Caki2 (cell line): ENCODE measurements at places on chromosomes 6 and 20.

DNA sequence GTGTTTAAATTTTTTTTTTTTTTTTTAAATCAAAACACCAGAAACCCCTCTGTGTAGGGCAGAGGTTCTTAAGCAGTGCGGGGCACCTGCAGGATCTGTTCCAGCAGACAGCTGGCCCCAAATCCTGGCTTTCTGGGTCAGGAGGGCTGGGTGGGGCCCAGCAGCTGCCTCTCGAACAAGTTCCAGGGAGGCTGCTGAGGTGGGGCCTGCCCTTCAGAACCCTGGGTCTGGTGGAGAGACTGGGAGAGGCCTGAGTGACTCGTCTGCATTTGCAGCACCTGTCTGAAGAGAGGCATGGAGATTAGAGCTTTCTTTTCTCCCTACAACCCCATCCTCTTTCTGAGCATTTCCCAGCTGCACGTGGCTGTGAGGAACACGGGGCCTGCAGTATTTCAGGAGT lies 8.4 kb downstream of the PSMG4 start:
- no peak for DNase-seq

- DNase-seq, result no peak
These were observed 4.2 kb downstream of the GMEB2 start for GRCh38 chr20:63622732-63623131.

- DNase-seq, result no peak
These were observed 61.8 kb downstream of the GCNT2 start for GRCh38 chr6:10582774-10583508.

DNA sequence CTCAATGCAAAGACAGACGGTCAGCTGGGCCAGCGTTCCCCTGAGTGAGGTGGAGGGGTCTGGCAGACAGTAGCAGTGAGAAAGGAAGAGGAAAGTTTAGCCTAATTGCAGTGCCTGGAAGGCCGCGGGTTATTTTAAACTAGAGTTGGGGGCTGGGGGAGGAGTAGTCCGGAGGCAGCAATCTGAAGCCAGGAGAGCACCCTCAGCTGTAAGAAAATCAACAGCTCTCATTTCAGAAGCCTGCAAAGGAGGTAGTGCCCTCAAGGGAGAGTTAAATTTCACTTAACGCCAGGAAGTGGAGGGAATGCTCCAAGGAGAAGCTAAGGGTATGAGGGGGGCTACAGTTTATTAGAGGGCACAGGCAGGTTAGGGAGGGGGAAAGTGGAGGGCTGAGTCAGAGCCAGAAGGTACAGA lies 26.9 kb downstream of the RING1 start:
- no peak for DNase-seq

DNA sequence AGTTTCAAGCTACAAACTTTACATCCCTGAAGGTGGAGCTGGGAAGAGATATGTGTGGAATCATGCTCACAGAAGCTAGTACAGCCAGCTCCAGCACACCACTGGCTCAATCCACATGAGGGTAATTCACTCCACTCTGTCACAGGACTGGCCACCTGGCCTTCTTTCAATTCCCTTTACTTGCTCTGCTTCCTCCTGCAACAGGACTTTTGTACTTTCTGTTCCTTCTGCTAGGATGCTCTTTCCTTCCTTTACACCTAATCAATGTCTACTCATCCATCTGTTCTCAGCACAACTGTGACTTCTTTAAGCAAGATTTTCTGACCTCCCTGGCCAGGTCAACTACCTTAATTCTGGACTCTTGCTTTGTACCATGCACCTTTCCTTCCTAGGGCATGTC lies 39.4 kb upstream of the MYB start:
- DNase-seq, result no peak

GRCh38 chr6:75748003-75748742 lies 866 bp upstream of the MYO6 start:
- DNase-seq, result no peak

- DNase-seq, result no peak
These were observed 28.1 kb downstream of the ALDH8A1 start for GRCh38 chr6:134921721-134922261.

DNA sequence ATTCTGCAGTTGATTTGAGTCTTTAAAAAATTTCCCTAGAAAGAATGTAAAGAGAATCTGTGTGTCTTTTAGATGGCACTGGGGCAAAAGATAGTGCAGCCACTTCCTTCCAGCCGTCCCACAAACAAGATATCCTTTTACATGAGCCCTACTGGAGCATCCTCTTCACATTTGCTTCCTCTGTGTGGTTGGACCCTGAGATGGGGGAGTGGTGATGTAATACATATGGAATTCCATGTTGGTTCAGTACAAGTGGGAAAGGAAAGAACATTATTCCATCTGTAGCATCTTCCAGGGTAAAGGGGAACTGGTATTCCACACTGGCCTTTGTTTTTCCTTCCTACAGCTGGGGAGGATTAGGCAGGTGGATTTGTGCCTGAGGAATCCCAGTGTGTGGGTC lies 78.9 kb upstream of the ISM1 start:
- no peak for DNase-seq

GRCh38 chr6:53794137-53794719 lies 577 bp upstream of the LRRC1 start:
- peak; percentile 78 for DNase-seq

- no peak for DNase-seq
These were observed 320.7 kb upstream of the JARID2 start for GRCh38 chr6:14925025-14925698.

DNA sequence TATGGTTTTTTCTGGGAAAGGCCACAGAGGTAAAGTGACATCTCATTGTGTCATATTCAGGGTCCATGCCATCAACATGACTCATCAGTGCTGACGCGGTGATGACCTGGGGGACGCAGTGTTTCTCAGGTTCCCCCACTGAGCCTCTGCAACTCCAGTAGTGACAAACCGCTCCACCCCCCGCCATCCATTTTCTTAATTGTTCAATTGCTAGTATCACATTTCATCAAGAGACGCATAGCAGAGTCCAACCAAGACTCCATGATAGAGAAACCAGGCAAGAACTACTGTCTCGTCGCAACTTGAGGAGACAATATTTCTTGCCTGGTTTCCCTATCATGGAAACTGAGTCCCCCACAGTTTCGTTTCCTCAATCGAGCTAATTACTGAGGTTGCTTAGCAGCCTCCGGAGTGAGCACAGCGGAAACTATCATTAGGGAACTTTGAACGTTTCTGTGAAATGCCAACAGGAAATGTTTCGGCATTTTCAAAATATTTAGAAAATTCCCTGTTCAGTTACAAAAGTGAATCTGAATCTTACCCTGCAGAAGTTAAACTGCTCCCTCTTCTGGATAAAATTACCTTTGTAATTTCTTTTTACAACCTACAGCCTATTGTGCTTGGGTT lies 12.2 kb upstream of the SERPINB1 start:
- peak; percentile 87 for DNase-seq

GRCh38 chr20:19944772-19945459 lies 72.2 kb upstream of the NAA20 start:
- peak; percentile 51 for DNase-seq

GRCh38 chr6:79928478-79928998 lies 18.8 kb downstream of the ELOVL4 start:
- peak; percentile 4 for DNase-seq

GRCh38 chr20:6495907-6496306 lies 271.6 kb upstream of the BMP2 start:
- DNase-seq, result no peak

DNA sequence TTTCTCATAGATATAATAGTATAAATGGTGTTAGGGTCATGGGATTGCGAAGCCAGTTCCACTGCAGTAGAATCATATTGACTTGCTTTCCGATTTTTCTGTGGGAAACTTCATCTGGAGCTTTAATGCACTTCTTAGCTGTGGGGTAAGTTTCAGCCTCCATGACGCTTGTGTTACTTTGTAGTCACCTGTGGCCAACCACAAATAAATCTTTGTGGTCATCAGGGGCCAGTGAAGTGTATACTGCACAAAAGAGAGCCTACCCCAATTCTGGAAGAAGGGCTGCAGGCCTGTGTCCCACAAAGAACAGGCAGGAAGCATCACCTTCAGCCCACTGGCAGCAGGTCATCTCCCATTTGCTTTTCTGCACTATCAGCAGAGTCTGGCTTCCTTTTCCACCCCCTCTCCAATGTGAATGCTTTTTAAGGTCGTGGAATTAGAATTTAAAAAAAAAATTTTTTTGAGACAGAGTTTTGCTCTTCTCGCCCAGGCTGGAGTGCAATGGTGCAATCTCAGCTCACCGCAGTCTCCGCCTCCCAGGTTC lies 32.0 kb downstream of the MTHFD1L start:
- no peak for DNase-seq

DNA sequence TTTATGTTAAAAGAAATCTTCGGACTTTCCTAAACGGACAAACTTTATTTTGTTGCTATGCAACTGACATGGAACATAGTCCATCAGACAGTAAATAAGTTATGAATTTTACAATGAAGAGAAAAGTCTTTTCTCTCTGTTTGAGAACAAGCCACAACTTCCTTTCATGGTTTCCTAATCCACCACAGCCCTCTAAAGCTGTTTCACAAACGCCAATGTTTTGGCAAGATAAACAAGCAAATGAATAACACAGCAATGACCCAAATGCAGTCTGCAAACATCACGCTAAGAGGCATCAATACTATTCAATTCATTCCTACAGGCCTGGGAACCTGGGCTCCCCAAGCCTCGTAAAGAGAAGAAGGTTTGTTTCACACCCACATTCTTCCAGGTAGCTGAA lies 60.4 kb downstream of the HAO1 start:
- no peak for DNase-seq

GRCh38 chr6:144653885-144654505 lies 368.9 kb downstream of the UTRN start:
- no peak for DNase-seq

GRCh38 chr20:19497064-19497463 lies 261.0 kb upstream of the RIN2 start:
- no peak for DNase-seq

DNA sequence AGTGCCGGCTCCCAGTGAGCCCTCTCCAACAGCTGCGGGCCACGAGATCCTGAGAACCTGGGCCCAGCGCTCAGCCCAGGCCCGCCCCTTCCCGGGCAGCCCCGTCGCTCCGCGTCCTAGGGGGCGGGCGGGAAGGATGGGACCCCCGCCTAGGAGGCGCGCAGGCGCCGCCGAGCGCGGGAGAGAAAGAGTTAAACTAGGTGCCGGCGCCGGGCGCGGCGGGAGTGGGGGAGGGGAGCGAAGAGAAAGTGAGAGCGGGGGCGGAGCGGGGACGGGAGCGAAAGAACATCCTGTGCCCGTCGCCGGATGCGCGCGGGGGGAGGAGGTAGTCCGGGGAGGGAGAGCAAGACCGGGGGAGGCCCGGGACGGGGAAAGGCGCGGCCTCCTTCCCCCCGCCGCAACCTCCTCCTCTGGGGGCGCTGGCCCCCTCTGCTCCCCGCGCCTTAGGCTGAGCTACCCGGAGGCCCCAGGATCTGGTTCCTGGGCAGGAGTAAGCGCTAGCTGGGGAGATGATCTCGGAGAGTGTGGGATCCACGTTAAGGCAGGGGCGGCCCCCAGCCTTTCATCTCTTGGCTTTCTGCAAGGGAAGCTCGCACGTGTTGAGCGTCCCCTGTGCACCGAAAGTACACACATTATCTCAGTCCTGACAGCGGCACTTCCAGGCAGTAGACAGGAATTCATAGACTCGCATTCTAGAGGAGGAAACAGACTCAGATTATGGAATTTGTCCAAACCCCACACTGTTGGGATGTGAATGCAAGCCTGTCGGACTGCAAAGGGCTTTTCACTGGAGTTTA lies 4.9 kb upstream of the ARMC12 start:
- peak; percentile 86 for DNase-seq

GRCh38 chr6:111603685-111604084 lies 2.0 kb downstream of the TRAF3IP2 start:
- no peak for DNase-seq
